ENCODE measurements at places on chromosomes 12 and 14. TPM values are rescaled to one million over a fixed set of nuclear protein-coding genes. Genes with fewer than 3 reads are reported as not detected.

PAPLN gene
- total RNA-seq, result not detected

SRRM4 gene
- total RNA-seq, result not detected

GRCh38 chr14:89589400-89590118, 172.5 kb upstream of the FOXN3 start:
- DNase-seq, result no peak

- no peak for DNase-seq
Measured at GRCh38 chr12:2378835-2379330, 326.1 kb downstream of the CACNA1C start.

- DNase-seq, result no peak
Measured at GRCh38 chr14:55129086-55129427, at the start of gene LGALS3. Gene LGALS3 (plus strand): TSS chr14:55129252. CDS start chr14:55137374, 8,122 bp downstream.

DNA sequence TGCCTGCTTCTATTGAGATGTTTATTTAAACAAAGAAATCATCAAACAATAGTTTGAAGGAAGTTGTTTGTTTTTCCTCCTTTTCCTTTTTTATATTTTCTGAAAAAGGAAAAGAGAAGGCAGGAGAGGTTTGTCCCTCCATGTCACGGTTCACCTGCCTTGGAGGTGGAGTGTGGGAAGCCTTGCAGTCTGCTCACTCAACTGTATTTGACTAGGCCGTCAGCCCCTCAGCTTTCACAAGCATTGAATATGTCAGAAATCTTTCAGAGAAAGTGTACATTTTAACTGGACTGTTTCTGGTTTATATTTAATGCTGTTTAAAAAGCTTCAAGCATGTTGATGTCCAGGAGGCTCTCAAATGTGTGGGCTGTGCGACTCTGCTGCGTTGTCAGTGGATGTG, 370.4 kb downstream of the NPAS3 start:
- DNase-seq, result no peak

Data from HepG2 (cell line).